NCI-H1092 (cell line): ENCODE measurements at places on chromosomes 16 and 17.

GRCh38 chr16:82011199-82011641 is at the start of gene SDR42E1:
TSS of gene SDR42E1 (minus strand) at chr16:82011470. CDS start at chr16:82000858, 10,612 bp downstream.
- DNase-seq, result peak; percentile 22

DNA sequence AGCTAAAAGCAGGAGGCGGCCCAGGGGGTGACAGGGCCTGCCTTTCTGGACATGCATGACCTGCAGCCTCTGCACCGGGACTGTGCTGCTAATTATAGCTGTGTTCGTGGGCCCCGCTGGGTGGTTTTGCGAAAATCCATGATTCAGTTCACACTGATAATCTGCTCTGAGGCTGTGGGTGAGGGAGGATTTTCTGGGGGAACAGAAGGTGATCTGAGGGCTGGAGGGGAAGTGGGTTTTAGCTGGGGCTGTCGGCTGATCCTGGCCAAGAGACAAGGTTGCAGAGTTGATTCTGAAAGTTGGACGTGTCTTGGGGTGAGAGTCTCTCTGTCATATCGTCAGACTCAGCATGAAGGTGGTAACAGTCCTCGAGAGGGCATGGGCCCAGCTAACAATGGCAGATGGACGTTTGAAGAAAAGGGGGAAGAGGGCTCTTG is 187.5 kb upstream of the ZNF469 start:
- DNase-seq, result no peak

DNA sequence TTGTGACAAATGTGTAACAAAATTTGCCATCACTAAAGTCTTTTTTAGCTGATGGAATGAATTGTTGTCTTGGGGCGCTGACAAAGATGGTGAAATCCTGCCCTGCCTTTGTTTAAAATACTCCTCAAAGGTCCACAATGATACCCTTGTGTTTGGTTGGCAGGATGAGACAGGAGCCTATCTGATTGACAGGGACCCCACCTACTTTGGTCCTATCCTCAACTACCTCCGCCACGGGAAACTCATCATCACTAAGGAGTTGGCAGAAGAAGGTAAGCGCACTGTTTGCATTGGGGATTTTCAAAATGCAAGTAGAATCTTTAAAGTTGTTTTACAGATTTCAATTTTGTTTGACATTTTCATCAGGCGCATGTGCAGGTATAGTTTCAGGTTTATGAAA is 2.0 kb downstream of the KCTD2 start:
- no peak for DNase-seq

DNA sequence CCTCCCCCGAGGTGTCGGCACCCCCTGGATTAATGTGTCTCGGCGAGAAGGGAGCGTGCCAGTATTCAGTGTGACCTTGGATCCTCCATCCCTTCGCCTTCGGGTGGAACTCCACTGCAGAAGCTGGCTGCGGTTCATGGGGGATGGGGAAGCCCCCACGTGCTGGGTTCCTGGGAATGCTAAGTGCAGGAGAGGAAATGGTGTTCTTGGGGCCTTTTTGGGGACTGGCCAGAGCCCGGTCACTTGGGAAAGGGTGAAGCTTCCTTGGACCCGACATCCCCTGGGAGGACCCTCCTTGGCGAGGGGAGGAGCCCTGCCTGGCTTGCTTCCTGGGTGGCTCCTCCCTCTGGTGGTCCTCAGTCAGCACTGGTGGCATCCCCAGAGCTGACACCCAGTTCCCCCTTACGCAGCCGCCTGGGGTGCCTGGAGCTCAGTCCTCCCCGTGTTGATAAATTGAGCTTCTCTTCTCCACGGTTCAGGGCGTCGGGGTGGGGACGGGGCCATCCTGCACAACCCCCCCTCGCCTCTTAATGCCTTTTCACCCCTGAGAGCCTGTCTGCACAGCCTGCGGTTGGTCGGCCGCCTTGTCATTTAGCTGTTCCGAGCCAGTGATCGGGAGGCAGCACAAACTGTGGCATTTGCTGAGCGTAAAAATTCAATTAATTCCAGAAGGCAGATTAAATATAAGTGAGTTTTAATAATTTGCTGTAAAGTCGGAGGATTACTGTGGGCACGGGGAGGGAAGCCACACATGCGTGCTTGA is 30.7 kb upstream of the GSE1 start:
- DNase-seq, result no peak

DNA sequence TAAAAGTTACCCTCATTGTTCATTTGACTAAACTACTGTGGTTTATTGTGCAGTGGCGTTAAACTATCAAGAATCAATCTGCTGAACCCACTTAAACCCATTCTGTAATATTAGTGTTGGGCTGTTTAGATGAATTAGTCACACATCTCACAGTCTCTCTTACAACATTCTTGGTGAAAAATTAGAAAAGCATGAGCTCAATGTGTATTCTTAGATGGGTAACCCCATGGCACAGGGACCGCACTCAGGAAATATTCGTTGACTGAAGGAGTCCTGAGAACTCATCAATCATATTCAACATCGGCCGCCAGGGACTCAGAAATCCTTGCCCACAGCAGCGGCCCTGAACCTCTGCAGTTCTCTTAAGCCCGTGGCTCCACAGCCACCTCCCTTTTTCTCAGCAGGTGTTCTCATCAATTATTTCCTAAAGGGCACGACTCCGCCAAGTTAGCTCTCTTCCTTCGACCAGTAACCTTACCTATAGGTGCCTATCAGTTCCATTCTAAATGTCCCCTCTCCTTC is 155.6 kb downstream of the STX8 start:
- no peak for DNase-seq

GRCh38 chr17:60630352-60630751 is 30.4 kb downstream of the PPM1D start:
- no peak for DNase-seq

- DNase-seq, result peak; percentile 65
Observed at GRCh38 chr16:29811896-29812665, at the start of gene PRRT2. TSS of gene PRRT2 (plus strand) at chr16:29812193. CDS start at chr16:29813055, 862 bp downstream.

- DNase-seq, result no peak
Observed at GRCh38 chr17:80024206-80024972, 11.3 kb downstream of the TBC1D16 start.

- no peak for DNase-seq
Observed at GRCh38 chr16:23499801-23500200, 10.5 kb downstream of the GGA2 start.

GRCh38 chr17:5583426-5584382 is 605 bp downstream of the NLRP1 start:
- DNase-seq, result no peak

- no peak for DNase-seq
Observed at GRCh38 chr16:30664616-30665109, 6.4 kb downstream of the FBRS start.

- DNase-seq, result no peak
Observed at GRCh38 chr17:7203391-7203790, 16.2 kb downstream of the DLG4 start.

DNA sequence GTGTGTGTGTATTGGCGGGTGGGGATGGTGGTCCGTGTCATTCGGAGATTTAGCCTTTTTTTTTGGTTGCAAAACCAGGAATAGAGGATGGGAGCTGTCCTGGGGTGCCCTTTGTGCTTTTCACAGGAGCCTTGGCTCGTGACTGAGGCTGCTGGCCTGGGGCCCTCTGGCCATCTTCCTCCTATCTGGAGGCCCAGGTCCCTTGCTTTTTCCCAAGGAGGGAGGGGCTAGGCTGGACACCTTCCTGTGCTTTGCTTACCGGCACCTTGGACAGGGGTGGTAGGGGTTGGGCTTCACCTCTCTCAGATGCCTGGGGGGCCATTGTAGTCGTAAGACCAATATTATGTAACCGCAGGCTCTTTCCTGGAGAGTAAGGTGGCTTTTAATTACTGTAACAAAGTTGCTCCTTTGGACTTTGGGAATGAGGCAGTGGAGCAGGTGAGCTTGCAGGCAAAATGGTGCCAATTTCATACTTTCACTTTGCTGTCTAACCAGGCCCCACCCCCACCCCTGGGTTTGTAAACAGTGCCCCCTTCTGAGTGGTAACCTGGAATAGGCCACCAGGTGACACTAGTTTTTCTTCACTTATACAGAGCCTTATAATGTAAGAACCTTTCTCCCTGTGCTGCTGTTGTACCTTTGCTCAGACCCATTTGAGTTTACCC is 1.2 kb downstream of the DYNLL2 start:
- DNase-seq, result peak; percentile 4

DNA sequence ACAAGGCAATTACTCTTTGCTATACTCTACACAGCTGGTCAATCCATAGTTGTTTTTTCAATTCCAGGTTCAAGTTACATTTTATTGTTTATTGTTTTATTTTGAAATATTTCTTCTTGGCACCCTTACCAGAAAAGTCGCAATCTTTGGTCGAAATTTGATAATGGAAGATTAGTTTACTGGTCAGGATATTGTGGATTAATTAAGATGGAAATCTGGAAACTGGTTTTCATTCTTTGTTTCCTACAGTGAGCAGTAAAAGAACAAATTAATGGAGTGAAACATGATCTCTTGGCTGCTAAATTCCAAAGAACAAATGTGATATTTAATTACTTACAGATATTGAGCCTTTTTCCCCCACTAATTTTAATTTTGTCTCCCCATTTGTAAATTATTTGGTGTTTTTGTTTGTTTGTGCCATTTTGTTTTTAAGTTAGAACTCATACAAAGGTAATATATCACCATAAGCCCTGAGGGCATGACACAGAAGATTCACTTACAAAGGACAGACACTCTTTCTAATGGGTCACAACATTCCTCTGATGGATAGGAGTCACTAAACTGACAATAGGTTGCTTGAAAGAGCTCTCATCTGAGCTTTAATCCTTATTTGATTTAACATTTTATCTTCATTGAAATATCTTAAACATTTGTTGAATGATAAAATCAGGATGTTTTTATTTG is 700.2 kb downstream of the KCNJ2 start:
- no peak for DNase-seq

DNA sequence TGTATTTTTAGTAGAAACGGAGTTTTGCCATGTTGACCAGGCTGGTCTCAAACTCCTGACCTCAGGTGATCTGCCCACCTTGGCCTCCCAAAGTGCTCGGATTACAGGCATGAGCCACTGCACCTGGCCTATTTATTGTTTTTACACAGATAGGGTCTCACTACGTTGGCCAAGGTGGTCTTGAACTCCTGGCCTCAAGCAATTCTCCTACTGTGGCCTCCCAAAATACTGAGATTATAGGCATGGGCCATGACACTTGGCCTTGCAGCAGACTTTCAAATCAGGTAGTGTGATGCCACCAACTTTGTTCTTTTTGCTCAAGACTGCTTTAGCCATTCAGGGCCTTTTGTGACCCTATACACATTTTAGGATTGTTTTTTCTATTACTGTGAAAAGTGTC is 61.7 kb upstream of the INTS2 start:
- no peak for DNase-seq

DNA sequence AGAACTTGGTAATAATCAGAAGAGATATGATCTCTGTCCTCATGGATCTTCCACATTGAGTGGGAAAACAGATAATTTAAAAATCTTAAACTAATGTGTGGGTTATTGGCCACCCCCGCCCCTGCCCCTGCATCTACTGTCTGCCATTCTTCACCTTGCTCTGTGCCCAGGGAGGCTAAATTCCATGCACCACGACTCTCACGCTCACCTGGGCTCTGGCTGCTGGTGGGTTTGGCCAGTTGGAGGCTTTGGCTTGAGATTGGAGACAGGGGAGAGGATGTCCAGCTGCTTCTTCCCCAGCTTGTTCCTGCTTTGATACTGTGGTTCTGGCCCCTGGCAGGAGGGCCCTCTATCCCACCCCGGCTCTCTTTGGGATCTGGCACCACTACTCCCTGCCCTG is 127.9 kb downstream of the IRX5 start:
- no peak for DNase-seq

DNA sequence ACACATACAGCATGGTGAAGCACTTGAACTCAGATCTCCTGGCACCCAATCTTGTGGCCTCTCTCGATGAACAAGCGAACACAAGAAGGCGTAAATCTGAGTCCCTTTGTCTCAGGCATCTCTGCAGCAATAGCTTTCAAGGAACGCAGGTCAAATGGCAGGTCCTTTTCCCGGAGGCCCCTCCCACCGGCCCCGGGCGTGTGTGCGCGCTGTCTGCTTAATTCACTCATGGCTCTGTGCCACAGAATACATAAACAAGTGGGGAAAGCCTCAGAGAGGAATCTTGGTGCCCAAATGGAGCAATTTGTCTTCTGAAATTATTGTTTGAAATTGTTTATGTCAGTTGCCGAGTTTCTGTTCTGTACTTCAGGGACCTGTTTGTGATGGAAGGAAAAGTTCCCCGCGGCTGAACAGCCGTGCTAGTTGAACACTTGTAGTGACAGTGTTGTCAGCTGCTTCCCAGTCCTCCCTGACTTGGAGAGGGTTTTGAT is 14.8 kb downstream of the MYOCD start:
- no peak for DNase-seq

DNA sequence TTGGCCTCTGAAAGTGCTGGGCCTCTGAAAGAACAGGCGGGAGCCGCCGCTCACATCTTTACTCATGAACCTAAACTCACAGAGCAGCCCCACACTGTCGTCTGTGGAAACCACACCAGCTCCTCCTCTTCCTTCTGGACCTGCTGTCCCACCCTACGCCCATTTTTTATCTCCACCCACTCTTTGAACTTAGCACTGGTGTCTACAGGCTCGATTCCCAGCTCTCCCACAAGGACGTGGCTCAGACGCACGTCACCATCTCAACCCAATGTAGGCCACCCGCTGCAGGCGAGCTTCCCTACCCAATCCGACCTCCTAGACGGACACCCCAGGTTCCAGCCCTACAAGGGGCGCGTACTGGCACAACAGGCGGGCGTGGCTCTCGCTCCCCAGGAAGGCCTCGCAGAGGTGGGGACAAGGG is 62.2 kb downstream of the NXN start:
- DNase-seq, result no peak

DNA sequence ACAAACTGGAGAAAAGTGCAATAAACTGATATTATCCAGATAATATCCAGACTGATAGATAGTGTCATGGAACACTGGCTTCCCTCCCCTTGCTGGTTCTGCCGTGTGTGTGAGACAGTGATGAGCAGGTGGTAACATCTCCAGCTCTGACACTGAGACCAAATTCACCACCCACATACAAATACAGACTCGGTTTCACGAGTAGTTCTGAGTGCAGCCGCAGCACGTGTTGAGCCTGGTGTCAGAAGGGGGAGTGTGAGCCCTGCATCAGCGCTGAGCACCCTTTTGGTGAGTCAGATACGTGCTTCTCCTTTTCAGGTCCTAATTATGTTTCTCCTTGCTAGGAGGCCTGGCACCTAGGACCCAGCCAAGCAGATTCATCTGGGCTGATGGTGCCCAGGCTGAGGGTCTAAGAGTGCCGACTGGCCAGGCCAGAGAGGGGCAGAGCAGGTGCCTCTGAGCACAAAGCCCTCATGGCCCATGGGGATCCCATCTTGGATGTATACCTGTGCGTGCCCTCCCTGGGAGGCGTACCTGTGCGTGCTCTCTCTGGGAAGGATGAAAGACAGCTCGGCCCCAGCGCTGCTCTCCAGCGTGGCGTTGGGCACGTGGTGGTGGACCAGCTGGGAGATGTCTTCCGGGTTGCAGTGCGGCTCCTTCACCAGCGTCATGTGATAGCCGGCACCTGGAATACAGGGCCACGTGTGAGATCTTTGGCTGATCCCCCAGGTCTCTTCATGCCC is 27.3 kb upstream of the RNPS1 start:
- DNase-seq, result no peak

DNA sequence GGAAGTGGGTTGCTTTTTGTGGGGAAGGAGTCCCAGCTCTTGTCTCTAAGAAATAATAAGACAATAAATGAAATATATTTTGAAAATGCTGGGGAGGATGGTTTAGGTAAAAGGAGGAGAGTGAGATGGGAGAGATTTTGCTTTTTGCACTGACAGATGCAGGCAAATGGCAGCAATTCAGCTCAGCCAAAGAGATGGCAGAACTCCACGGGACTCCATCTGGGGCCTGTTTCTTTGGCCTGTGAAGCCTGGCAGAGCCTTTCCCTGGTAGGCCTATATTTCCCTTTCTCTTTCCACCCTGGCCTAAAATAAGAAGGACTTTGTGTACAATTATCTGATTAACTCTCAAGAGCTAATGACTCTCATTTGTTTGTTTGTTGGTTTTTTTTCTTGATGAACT is 1525.1 kb downstream of the CDH11 start:
- DNase-seq, result no peak
